ENCODE measurements at places on chromosomes 5 and 9.

GRCh38 chr9:2934241-2934650, 90.4 kb upstream of the PUM3 start:
- DNase-seq: no peak

GRCh38 chr9:113649855-113650206, 186.3 kb downstream of the RGS3 start:
- no peak for DNase-seq

GRCh38 chr5:129392681-129393080, 67.4 kb upstream of the ADAMTS19 start:
- DNase-seq: no peak

DNA sequence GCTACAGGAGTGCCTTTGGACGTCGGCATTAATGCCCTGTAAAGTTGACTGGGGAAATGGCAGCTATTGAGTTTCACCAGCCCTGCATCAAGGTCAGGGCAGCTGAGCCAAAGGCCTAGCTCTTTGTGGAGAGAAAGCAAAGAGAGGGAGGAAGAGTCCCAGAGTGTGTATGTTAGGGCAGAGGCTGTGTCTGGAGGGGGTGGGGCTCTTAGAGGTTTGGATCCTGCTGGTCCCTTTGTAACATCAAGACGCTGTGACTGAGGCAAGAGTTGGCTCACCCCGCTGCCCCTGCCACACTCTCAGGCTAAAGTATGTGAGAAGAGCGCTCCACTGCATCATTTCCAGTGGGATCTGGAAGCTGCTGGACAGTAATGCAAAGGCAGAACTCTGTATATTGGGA, 34.3 kb downstream of the TMOD1 start:
- no peak for DNase-seq

DNA sequence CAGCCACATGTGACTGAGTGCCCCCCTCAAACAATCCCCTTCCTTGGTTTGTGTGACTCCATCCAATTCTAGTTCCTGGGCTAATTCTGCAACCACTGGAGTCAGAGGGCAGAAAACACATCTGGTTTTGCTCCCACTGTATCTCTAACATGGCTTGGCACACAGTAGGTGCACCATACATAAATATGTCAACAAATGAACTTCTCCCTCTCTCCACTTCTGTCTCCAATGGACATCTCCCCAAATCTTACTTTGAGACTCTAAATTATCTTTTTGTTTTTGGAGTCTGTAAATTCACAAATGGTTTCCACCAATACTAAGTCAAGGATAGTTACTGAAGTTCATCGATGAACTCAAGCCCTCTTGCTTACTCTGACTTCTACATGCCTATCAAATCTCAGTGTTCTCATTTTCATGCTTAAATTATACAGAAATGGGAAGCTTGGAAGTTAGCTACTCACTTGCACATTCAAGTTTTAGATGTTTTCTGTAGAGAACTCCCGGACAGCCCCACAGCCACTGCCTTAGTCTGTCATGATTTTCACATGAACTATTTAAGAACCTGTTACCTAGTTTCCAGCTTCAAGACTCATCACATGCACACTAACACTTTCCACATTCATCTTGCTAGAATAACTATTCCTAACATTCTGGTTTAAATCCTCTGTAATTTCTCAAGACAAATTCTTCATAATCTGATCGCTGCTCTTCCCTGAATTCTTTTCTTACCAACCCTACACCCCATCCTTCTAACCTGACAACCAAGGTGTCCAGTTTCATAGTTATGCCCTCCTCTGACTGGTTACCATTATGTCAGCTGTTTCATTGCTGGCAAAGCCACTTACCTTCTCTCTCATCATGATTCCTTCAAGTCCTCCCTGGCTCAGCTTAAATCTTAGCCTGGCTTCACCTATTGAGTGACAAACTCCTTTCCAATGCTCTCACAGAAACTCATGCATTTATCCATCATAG, 6.0 kb downstream of the RPL37 start:
- no peak for DNase-seq

- DNase-seq: no peak
Observed at GRCh38 chr5:41181691-41182564, 31.4 kb downstream of the C6 start.

DNA sequence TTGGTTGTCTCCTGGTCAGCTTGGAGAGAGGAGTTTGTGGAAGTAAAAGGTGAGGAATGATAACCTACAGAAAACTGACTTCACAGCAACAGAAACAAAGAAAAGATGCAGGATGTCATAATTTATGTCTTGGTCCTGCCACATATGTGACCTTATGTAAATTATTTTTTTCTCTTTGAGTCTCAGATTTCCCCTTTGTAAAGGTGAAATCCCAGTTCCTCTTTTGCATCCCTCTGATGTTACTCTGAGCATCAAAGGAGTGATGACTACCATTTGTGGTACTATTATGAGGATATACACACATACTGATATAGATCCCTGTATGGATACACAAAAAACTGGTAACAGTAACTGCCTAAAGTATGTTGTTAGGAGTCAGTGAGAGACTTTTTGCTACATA, 1.4 kb upstream of the THG1L start:
- DNase-seq: no peak

- DNase-seq: no peak
Observed at GRCh38 chr5:145157841-145158240, 677.3 kb downstream of the PRELID2 start.

GRCh38 chr9:127746959-127747569, 12.0 kb upstream of the TOR2A start:
- DNase-seq: peak; percentile 61

DNA sequence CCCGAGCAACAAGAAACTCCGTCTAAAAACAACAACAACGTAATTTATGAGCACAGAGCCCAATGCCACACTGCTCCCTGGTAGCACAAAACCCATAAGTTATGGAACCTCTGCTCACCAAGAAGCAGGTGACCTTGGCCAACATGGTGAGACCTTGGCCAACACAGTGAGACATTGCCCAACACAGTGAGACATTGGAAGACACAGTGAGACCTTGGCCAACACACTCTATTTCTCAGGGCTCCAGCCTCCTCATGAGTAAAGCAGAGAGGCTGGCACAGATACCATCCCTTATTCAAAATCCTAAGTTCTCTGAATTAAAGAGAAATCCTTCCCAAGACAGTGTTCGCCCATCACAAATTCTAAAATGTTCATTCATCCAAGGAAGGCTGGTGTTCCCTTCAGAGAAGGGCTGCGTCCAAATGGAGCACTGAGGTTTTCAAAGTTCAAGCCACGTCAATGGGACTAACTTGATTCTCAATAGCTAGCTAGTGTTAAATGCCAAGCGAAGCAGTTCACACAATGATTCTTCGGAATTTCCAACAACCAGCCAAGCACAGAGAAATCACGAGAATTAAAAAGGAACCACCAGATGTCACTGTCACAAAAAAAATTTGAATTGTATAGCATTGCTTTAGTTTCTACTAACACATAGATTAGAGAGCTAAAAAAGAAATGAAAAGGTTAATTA, 29.5 kb downstream of the TTC39B start:
- DNase-seq: no peak

GRCh38 chr5:129853588-129853987, 50.7 kb upstream of the CHSY3 start:
- DNase-seq: no peak

DNA sequence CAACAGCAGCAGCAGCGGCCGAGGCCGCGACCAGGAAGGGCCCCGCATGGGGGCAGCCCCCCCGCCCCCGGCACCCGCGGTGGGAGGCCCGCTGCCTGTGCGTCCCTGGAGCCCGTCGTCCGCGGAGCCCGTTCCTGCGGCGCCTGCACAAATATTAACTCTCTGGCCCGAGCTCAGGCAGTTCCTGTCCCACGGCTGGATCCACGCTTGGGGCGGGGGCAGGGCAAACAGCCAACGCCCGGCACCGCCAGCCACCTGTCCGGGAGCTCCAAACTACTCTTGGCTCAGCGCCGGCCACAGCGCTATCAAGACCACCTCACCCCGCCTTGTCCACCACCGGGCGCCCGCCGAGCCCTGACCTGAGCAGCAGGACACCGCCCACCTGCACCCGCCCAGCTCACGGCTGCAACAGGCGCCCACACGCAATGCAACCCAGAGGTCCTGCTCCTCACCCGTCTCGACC, at the start of gene LRRC26:
Gene LRRC26, minus strand, starts transcription at position 156 of the 463 bp plus-strand sequence. Its CDS starts 108 bp downstream, at position 48.
- DNase-seq: no peak

GRCh38 chr5:112294126-112294525, 125.0 kb downstream of the EPB41L4A start:
- DNase-seq: no peak

DNA sequence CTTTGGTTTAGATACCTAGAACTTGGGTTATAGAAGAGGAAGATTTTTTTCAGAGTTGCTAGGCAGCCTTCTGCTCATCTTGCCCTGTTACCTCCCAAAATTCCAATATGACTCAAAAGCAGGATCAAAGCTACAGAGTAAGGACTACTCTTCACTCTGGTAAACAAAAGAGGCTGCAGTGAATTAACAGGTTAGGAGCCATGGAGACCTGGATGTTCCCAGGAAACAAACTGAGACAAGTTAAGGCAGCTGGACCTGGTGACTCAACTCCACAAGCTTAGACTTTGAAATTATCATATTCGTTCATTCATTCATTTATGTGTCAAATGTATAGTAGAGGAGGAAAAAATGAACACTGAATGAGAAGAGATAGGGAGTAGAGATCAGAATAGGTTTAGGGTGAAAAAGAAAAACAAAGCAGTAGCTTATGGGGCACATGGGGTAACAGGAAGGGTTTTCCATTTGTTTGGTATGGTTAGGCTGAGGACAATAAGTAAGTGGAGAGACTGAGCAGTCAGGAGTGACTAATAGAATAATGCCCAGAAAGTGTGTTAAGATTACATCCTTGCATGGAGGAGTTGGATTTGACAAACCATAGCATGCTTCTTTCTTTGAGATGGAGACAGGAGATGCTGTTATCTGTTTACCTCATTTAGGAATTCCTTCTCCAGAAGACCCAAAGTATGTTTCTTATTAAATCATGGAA, 464.0 kb upstream of the ZNF608 start:
- DNase-seq: no peak

DNA sequence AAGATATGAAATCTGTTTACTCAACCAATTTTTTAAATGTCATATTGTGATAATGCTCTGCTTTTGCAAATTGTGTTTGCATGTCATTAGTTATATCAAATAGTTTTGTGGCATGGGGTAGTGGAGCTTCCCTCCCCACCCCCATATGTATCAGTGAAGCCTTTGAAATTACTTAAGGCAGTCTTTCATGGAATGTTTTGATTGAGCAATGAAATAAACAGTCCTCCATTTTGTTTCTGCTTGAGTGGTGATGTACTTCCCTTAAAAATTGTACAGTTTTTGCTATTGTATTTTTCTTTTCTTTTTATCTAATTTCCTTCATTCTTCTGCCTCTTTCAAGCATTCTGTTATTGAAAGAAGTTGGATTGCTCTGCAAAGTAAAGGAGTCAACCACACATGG, 3.5 kb downstream of the SOWAHA start:
- DNase-seq: no peak

DNA sequence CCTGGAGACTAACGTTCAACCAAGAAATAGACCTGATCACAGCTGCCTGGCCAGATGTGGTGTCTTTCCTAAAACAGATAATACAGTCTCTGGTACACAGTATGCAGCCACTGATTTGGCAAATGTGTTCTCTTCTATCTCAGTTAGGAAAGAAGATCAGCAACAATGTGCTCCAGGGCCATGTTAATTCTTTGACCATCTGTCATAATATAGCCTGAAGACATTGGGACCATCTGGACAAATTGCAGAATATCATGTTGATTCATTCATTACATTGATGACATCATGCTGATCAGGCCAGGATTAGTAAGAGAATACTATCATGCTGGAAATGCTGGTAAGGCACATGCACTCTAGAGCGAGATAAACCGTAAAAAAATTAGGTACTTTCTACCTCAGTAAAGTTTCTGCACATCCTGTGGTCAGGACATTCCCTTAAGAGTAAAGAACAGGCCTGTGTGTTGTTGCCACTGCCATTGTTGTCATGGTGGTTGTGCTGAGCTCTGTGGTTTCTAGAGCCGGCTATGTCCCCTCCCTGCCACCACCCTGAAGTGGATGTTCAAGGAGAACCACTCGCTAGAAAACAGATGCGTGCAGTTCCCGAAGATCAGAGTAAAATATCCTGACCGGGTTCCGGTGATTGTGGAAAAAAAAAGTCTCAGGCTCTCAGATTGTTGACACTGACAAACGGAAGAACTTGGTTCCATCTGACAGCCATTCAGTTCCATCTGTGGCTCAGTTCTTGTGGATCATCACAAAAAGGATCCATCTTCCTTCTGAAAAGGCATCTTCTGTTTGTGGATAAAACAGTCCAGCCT, 6.4 kb upstream of the JMY start:
- DNase-seq: no peak

DNA sequence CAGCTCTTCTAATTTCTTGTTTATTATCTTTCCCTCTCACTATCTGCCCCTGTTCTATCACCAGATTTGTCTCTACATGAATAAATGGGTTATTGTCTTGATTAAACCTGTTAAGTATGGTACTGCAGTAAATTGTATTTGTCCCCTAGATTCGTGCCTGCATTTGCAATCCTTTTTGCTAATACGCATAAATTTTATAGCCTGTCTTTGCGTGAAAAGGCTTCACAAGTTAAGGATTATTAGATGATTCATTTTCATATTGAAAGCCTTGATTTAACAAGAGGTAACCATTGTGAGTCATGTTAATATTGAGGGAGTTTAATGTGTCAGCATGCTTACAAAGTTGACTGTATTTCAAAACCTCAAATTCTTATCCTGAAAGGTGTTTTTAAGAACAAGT, 204.6 kb downstream of the PCSK1 start:
- no peak for DNase-seq

GRCh38 chr9:131099102-131099606, 2.8 kb downstream of the AIF1L start:
- DNase-seq: no peak

DNA sequence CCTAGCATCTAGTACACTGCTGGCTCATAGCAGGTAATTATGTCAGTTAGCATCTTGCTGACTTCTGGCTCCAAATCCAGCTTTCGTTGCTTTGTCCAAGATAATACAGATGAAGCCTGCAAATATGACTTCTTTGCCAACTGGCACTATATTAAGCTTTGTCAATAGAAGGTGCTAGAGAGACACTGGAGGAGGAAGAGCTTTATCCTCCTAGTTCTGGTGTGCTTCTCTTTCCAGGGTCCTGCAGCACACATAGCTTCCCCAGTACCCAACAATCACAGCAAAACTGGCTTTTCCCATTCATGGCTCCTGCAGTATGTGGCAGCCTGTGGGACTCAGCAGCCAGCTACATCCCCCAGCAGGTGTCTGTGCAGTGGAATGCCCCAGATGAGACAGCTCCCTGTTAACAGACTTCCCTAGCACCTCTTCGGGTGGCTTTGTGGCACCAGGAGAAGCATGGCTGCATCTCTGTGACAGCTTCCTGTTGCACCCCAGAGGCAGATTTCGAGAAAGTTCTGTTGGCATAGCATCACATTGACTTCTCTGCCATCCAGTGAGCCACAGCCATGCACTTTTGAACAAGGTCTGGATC, 147.8 kb downstream of the OXCT1 start:
- no peak for DNase-seq

- DNase-seq: no peak
Observed at GRCh38 chr9:98989036-98990000, 45.6 kb downstream of the COL15A1 start.

- no peak for DNase-seq
Observed at GRCh38 chr5:80125962-80126480, 90.9 kb downstream of the THBS4 start.

GRCh38 chr5:51821697-51822096, 438.4 kb downstream of the ISL1 start:
- DNase-seq: no peak
